Type B pancreatic cell (in vitro differentiated cells): ENCODE measurements at places on chromosomes 7 and 10. TPM values are rescaled to one million over a fixed set of nuclear protein-coding genes. Genes with fewer than 3 reads are reported as not detected.

DNA sequence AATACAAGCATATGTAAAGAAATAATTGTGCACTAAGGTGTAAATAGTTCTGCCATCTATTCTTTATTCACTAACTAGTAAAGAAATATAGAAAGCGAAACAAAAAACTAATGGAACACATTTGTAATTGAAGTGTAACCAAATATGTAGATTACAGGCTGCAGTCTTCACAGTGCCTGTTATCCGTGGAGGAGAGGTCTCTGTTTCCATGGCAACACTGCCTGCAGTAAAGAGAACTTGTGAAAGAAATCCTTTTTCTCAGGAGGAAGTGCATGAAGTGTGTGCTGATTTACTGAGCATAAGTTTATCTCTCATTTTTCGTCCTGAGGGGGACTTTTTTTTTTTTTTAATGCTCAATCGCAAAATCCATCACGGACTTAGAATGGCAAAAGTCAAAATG lies 102.5 kb downstream of the APBB1IP start:
- DNase-seq = no peak
- no peaks in the 10 kb centered on the region for H3K4me1 ChIP-seq
- H3K36me3 ChIP-seq = no peaks in the 10 kb centered on the region
- no peak overlapping the region for H3K4me3 ChIP-seq

DNA sequence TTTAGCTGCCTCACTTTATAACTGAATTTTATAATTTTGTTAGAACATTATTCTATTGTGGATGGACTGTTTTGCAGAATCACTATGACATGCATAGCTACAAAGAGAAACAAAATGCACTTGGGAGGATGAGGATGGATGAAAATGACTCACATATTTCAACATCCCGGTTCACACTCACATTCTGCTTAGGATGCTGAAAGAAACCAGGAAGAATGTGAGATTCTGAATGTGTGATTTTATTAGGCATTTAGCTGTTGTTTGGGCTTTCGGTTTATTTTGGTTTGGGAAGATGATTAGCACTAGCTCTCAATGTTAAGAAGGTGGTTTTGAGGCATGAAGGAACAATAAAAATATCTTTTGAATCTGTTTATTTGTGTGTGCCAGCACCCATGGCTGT lies 235.5 kb downstream of the SEMA3E start:
- H3K36me3 ChIP-seq = no peaks in the 10 kb centered on the region
- peak overlapping the region; percentile 15 for H3K4me3 ChIP-seq
- DNase-seq = no peak
- no peaks in the 10 kb centered on the region for H3K27me3 ChIP-seq
- H3K4me1 ChIP-seq = peaks cover 13% of the 10 kb centered on the region

DNA sequence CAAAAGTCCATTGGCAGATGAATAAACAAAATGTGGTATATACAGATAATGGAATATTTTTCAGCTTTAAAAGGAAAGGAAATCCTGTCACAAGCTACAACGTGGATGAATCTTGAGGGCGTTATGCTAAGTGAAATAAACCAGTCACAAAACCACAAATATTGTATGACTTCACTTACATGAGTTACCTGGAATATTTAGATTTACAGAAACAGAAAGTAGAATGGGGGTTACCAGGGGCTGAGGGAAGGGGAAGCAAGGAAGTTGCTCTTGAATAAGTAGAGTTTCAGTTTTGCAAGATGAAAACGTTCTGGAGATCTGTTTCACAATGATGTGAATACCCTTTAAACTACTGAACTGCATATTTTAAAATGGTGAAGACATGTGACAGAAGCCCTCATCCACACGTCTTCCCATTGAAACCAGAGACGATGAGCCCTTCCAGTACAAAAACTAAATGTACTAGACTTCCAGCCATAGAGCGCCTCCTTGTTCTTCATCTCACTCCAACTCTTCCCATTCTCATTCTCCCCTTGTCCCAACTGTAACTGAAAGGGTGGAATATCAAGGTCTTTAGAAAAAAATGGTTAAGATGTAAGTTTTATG lies 62.4 kb downstream of the MICU1 start:
- no peak overlapping the region for H3K27ac ChIP-seq
- H3K27me3 ChIP-seq = no peaks in the 10 kb centered on the region
- no peaks in the 10 kb centered on the region for H3K4me1 ChIP-seq
- peaks cover 50% of the 10 kb centered on the region for H3K36me3 ChIP-seq

Gene GBX1
- total RNA-seq = 0.26 and 0.41 TPM in 2 replicates

DNA sequence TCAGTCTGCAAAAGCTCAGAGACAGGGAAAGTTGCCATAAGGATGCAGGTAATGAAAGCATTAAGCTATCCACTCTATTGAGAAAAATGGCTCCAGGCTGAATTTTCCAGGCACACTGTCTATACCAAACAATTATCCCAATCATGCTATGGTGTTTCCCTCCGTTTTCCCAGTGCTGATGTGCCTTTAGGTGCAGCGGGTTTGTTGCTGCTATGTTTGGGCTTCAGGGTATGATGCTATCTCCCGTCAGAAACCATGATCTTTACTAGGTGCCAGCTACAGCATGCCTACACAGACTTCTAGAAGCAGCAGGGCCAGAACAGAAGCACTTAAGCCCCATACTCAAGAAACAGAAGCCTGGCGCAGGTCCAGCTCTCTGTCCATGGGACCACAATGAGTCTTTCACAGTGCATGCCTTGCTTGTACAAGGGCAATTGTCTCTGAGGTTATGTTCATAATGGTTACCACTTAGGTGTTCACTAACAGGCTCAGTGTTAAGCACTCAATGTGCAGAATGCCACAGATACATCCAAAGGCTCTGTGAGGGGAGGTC lies 19.4 kb downstream of the STEAP1B start:
- no peak for DNase-seq
- H3K4me1 ChIP-seq = peaks cover 20% of the 10 kb centered on the region
- H3K27ac ChIP-seq = no peak overlapping the region
- no peaks in the 10 kb centered on the region for H3K27me3 ChIP-seq
- no peak overlapping the region for H3K4me3 ChIP-seq

- H3K4me3 ChIP-seq = peak within 1 kb of the TSS; percentile 83
- peak within 1 kb of the TSS; percentile 74 for H3K27ac ChIP-seq
- peaks cover 58% of the 10 kb centered on the region for H3K27me3 ChIP-seq
- H3K36me3 ChIP-seq = no peaks in the 10 kb centered on the region
These were observed at the start of gene SLC16A12 for GRCh38 chr10:89535171-89536012. TSS of gene SLC16A12 (minus strand) at chr10:89535594. CDS start at chr10:89462578, 73,016 bp downstream.

Gene MOGAT3
- 0.94 and 1.1 TPM in 2 replicates for total RNA-seq

Gene STOX1
- 2.8 and 4.0 TPM in 2 replicates for total RNA-seq

GRCh38 chr7:5824297-5824610 lies 42.8 kb upstream of the RNF216 start:
- H3K4me1 ChIP-seq = peaks cover 5% of the 10 kb centered on the region
- peak overlapping the region; percentile 1 for H3K4me3 ChIP-seq
- H3K27me3 ChIP-seq = no peaks in the 10 kb centered on the region
- H3K36me3 ChIP-seq = no peaks in the 10 kb centered on the region

DNA sequence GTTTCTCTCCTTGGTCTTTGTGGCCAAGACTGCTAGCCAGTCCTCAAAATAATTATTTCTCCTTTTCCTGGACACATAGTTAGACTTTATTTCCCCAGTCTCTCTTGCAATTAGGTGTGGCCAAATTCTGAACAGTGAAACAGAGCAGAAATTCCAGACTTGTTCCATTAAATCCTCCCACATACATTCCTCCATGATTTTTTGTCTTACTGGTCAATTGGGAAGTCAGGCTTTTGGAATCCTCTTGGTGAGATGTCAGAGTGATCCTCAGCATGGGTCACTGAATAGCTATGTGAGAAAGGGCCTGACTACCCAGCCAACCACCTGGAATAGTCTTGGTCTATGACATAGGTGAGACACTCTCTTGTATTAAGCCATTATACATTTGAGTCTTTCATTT lies 164.2 kb downstream of the DGKI start:
- DNase-seq = no peak
- no peaks in the 10 kb centered on the region for H3K36me3 ChIP-seq
- no peak overlapping the region for H3K27ac ChIP-seq
- H3K4me3 ChIP-seq = no peak overlapping the region
- H3K4me1 ChIP-seq = no peaks in the 10 kb centered on the region

- DNase-seq = no peak
- peaks cover 41% of the 10 kb centered on the region for H3K4me1 ChIP-seq
- H3K27ac ChIP-seq = peak overlapping the region; percentile 30
- H3K36me3 ChIP-seq = no peaks in the 10 kb centered on the region
These were observed 106.0 kb upstream of the PRR15 start for GRCh38 chr7:29457565-29458011.

GRCh38 chr7:84022684-84023308 lies 171.8 kb downstream of the SEMA3A start:
- H3K4me3 ChIP-seq = peak overlapping the region; percentile 6
- peaks cover 19% of the 10 kb centered on the region for H3K4me1 ChIP-seq
- H3K27ac ChIP-seq = peak overlapping the region; percentile 53
- no peak for DNase-seq
- H3K36me3 ChIP-seq = peaks cover 9% of the 10 kb centered on the region

Gene SPDYE9
- total RNA-seq = not detected in 2 replicates

DNA sequence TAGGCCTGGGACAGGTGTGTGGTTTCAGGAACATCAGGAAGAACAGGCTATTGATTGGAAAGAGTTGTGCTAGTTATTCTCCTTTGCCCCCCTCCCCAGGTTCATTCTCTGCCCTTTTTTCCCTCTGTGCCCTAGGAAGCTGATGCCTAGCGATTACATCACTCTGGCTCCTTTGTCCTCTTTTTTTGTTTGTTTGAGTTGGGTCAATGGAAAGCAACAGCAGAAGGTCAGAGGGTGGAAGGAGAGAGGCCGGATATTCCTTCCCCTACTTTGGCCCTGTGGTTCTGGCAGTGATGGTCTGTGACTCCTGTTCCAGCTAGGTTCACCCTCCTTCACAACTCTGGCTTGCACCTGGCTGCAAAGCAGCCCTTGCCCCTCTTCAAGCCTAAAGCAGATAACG lies 18.9 kb downstream of the LOXL4 start:
- no peak overlapping the region for H3K27ac ChIP-seq
- H3K27me3 ChIP-seq = no peaks in the 10 kb centered on the region
- DNase-seq = no peak
- H3K36me3 ChIP-seq = peaks cover 18% of the 10 kb centered on the region

Gene RNF32
- total RNA-seq = 1.4 and 2.6 TPM in 2 replicates

- H3K4me1 ChIP-seq = no peaks in the 10 kb centered on the region
- no peak overlapping the region for H3K27ac ChIP-seq
- H3K4me3 ChIP-seq = no peak overlapping the region
- peak; percentile 2 for DNase-seq
- H3K27me3 ChIP-seq = no peaks in the 10 kb centered on the region
These were observed 52.3 kb downstream of the SKIDA1 start for GRCh38 chr10:21473135-21473534.

Gene AMZ1
- total RNA-seq = 1.2 and 5.6 TPM in 2 replicates

DNA sequence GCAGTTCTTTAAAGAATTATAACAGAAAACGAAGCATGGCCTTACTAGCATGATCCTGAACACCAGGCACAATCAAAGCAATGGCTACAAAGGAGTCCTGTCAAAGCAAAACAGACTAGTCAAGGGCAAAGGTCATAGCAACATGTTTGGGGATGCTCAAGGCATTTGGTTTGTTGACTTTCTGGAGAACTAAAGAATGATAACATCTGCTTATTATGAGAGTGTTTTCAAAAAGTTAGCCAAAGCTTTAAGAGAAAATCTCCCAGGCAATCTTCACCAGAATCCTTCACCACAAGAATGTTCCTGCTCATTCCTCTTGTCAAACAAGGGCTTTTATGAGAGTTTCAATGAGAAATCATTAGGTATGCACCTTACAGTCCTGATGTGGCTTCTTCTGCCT lies 95.1 kb upstream of the CPXM2 start:
- DNase-seq = no peak
- H3K4me1 ChIP-seq = no peaks in the 10 kb centered on the region
- H3K4me3 ChIP-seq = no peak overlapping the region
- peaks cover 12% of the 10 kb centered on the region for H3K36me3 ChIP-seq
- peaks cover 49% of the 10 kb centered on the region for H3K27me3 ChIP-seq

Gene SFXN4
- 26.8 and 40.8 TPM in 2 replicates for total RNA-seq

- H3K27ac ChIP-seq = no peak overlapping the region
- no peaks in the 10 kb centered on the region for H3K36me3 ChIP-seq
- no peaks in the 10 kb centered on the region for H3K27me3 ChIP-seq
- H3K4me1 ChIP-seq = peaks cover 21% of the 10 kb centered on the region
These were observed 15.3 kb downstream of the PLAU start for GRCh38 chr10:73926152-73926764.

DNA sequence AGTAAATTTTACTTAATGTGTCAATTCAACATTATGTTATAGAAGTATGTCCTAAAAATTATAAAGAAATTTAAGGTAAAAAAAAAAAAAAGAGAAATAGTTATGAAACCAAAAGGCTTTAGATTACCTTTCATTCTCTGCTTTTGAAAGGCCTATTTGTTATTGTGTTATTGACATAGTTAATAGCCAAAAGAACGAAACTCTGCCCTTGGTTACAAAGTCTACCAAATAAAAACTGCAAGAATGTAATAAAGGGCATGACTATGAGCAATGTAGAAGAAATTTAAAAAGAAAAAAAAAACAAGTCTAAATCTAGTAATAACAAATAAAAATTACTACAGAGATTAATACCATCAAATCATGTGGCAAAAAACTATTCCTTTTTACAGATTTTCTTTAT lies 10.6 kb downstream of the ACBD5 start:
- no peak overlapping the region for H3K27ac ChIP-seq
- no peaks in the 10 kb centered on the region for H3K36me3 ChIP-seq
- no peaks in the 10 kb centered on the region for H3K27me3 ChIP-seq
- no peak for DNase-seq

DNA sequence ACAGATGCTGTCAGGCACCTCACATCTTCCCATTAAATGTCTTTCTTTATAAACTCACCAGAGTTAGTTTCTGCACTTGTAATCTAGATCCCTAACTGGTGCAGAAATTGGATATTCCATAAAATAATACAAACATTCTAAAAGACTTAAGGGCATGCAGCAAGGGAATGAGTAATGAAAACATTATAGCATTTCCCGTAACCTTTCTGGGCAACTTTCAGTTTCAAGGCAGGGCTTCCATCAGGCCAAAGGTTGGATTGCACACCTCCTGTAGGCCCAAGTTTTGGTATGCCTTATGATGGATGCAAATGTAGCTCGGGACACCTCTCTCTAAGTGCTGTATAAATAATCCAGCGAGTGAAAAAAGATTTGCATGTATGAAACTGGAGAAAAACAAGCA lies 129.9 kb upstream of the LYZL2 start:
- DNase-seq = no peak
- H3K27me3 ChIP-seq = no peaks in the 10 kb centered on the region
- no peak overlapping the region for H3K27ac ChIP-seq
- peaks cover 21% of the 10 kb centered on the region for H3K4me1 ChIP-seq
- H3K4me3 ChIP-seq = no peak overlapping the region
- H3K36me3 ChIP-seq = no peaks in the 10 kb centered on the region
